ENCODE measurements at places on chromosomes 11 and 22. TPM values are rescaled to one million over a fixed set of nuclear protein-coding genes. Genes with fewer than 3 reads are reported as not detected.

OR10D3 gene
- total RNA-seq: not detected

C11orf21 gene
- 4.9 TPM for total RNA-seq

CRYBB3 gene
- not detected for total RNA-seq

BACE1 gene
- total RNA-seq: 24.5 TPM

WNT11 gene
- total RNA-seq: 2.2 TPM

LRRC56 gene
- total RNA-seq: 7.7 TPM

PARVG gene
- 20.9 TPM for total RNA-seq

MOGAT2 gene
- not detected for total RNA-seq

DNA sequence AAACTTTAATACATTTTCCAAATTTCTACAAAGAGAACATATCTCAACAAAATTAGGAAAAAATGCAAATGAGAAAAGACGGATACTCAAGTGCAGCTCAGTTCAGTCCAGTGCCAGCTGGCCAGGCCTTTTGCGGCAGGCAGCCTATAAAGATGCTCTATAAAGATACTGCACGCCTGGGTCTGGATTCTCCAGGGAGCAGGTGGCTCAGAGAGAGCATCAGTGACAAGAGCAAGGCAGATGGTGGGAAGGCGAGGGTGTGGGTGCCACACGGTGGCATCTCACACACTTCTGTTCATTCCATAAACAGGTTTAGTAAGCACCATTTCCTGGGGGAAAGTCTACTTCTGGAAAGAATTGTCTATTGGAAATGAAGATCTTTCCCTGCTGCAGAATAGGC is 18.1 kb upstream of the SCN3B start:
- H3K27me3 ChIP-seq: no peaks in the 10 kb centered on the region
- H3K36me3 ChIP-seq: no peaks in the 10 kb centered on the region
- H3K4me3 ChIP-seq: no peak overlapping the region
- no peaks in the 10 kb centered on the region for H3K4me1 ChIP-seq
- DNase-seq: no peak

DNA sequence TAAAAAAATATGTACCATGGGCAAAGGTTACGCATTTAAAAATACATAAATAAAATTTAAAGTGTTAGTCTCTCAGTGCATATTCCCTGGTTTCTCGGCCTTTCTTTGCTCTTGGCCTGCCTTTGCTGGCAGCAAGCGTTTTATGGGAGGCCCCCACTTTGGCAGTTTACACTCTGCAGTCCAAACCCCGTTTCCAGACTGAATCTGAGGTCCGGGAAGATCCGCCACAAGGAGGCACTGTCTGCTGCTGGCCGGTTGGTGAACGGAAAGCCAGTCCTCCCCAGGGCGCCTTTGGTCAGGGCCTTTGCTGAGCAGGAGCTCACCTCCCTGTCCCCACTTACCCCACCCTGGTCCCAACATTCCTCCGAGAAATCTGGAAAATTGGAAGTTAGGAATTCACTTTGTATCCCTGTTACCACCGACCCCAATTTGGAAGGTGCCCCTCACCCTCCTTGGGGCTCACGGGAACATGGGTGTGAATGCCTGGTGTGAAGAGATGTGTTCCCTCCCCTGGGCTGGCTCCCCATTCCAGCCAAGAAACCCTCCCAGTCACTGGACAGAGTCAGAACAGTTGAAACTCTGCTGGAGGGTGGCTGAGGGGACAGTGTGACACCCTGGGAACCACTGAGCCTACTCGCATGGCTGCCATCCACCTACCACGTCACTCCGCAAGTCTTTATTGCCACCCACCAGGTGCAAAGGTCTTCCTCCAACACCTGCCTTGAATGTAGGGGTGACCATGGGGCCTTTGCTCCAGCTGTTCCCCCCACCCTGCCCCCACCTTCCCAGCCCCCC is 9.4 kb upstream of the SF1 start:
- H3K4me1 ChIP-seq: no peaks in the 10 kb centered on the region
- H3K36me3 ChIP-seq: no peaks in the 10 kb centered on the region
- no peak overlapping the region for H3K27ac ChIP-seq
- no peak overlapping the region for H3K4me3 ChIP-seq
- H3K27me3 ChIP-seq: no peaks in the 10 kb centered on the region

DNA sequence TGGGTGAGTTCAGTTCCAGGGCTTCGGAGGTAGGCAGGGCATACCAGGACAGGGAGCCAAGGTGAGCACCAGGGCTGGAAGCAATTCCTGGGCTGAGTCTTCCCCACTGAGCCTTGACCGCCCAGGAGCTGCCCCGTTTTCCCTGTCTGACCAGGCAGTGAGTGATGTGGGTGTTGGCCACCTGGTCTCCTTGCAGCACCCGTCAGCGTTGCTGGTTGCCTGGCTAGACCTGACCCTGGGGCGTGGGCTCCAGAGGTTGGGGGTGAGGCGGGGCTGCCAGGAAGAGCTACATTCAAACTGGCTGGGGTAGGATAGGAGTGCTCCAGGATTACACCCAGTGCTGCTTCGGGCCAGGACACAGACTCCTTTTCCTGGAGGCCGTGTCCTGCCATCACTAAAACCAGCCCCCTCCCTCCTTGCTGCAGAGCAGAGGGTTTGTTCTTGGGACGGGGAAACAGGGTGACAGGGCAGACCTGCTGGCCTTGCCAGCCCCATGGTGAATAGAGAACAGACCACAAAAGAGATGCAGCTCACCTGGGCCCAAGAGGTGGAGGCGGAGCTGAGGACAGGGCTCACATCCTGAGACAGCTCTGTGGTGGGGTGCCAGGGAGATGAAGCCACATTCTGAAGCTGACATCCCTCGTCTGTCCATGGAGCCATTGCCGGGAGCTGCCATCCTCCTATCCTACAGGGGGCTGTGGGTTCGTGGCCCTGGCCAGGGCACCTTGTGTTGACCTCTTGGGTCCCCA is 14.2 kb downstream of the INCENP start:
- DNase-seq: no peak
- no peaks in the 10 kb centered on the region for H3K27me3 ChIP-seq
- no peaks in the 10 kb centered on the region for H3K4me1 ChIP-seq
- no peak overlapping the region for H3K4me3 ChIP-seq
- no peak overlapping the region for H3K27ac ChIP-seq

DNA sequence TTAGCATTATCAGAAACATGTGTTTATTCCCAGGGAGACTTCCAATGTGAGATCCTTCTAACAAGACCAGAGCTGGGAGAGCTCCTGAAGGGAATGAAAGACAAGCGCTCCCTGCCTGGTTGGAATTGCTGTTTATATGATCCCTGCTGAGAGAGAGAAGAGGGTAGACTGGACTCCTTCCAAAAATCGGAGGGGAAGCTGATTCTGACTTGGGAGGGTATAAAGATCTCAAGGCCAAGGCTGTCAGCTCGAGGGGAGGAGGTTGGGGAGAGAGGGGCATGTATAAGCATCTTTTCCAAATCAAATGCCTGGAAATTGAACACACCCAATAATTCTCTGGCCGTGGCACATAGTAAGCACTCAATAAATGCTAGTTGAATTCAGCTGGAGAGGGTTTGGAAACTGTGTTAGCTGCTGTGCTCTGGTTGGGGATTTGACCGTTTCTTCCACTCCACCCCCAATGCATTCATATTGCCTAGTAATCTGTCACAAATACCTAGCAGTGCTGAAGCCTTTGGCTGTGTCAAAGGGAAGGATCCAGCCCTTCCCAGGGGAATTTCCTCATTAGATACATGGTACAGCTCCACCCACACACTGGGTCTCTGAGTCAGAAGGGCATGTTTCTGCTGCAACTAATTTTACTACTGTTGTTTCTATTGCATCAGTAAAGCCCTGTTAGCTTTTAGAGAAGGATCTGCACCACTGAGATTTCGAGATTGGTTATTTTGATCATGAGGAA is 61.5 kb downstream of the CACNG2 start:
- no peaks in the 10 kb centered on the region for H3K27me3 ChIP-seq
- H3K27ac ChIP-seq: no peak overlapping the region
- H3K4me1 ChIP-seq: no peaks in the 10 kb centered on the region
- no peaks in the 10 kb centered on the region for H3K36me3 ChIP-seq
- DNase-seq: no peak

GRCh38 chr11:15944460-15944859 is 411.9 kb downstream of the SOX6 start:
- no peaks in the 10 kb centered on the region for H3K27me3 ChIP-seq
- no peak overlapping the region for H3K4me3 ChIP-seq
- no peak overlapping the region for H3K27ac ChIP-seq
- DNase-seq: no peak
- no peaks in the 10 kb centered on the region for H3K36me3 ChIP-seq

GRCh38 chr11:80388536-80388935 is 947.7 kb upstream of the TENM4 start:
- no peaks in the 10 kb centered on the region for H3K27me3 ChIP-seq
- H3K4me1 ChIP-seq: no peaks in the 10 kb centered on the region
- no peak for DNase-seq
- no peaks in the 10 kb centered on the region for H3K36me3 ChIP-seq
- H3K4me3 ChIP-seq: no peak overlapping the region

GRCh38 chr22:26725012-26725676 is 67.8 kb downstream of the MIAT start:
- H3K4me1 ChIP-seq: no peaks in the 10 kb centered on the region
- H3K4me3 ChIP-seq: no peak overlapping the region
- DNase-seq: no peak
- no peak overlapping the region for H3K27ac ChIP-seq
- no peaks in the 10 kb centered on the region for H3K27me3 ChIP-seq
- H3K36me3 ChIP-seq: peaks cover 10% of the 10 kb centered on the region

DNA sequence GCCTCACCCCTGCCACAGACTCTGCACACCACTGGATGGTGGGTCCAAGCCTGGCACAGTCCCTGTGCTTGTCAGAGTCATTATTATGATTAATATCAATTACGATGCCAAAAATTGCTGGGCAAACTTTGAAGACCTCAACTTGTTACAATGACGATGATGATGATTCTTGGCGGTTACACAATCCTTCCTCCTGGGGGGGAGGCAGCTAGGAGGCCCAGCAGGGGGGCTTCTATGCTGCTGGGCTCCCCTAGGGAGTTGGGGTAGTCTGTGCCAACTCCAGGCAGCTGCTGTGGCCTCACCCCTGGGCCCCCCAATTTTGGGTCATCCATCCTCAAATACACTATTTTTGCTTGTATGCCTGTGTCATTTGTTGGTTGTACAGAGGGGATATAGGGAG is 12.0 kb downstream of the SLC35E4 start:
- no peak for DNase-seq
- no peaks in the 10 kb centered on the region for H3K4me1 ChIP-seq
- H3K27ac ChIP-seq: no peak overlapping the region
- H3K36me3 ChIP-seq: no peaks in the 10 kb centered on the region

DNA sequence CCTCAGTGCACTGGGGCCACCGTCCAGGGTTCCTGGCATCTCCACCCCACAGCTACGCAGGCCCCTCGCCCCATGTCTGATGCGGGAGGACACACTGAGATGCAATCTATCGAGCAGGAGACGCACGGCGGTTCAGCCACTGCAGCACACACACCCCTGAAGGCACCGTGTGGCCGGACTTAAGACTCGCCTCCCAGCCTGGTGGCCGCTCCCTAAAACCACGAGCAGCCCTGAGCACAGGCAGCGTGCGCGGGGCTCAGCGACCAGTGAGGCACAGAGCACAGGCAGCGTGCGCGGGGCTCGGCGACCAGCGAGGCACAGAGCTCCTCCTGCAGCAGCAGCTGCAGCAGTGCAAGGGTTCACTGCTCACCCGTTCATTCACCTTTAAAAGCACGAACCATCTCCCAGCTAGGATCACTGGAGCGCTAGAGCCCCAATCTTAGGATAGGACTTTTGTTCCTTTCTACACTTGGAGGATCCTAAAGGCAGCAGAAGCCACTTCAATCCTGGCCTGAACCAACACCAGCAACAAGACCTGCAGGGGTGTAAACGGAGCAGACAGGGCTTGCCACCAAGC is 31.4 kb downstream of the TOLLIP start:
- no peaks in the 10 kb centered on the region for H3K27me3 ChIP-seq
- H3K4me1 ChIP-seq: peaks cover 2% of the 10 kb centered on the region
- H3K4me3 ChIP-seq: no peak overlapping the region
- no peak for DNase-seq
- H3K36me3 ChIP-seq: peaks cover 26% of the 10 kb centered on the region
- H3K27ac ChIP-seq: no peak overlapping the region

GRCh38 chr11:88327061-88327460 is 10.5 kb downstream of the CTSC start:
- H3K27ac ChIP-seq: no peak overlapping the region
- no peaks in the 10 kb centered on the region for H3K4me1 ChIP-seq
- no peaks in the 10 kb centered on the region for H3K27me3 ChIP-seq
- H3K36me3 ChIP-seq: peaks cover 6% of the 10 kb centered on the region
- no peak overlapping the region for H3K4me3 ChIP-seq

GRCh38 chr11:8719211-8719649 is 36.6 kb downstream of the RPL27A start:
- H3K27ac ChIP-seq: peak overlapping the region; percentile 61
- peaks cover 4% of the 10 kb centered on the region for H3K36me3 ChIP-seq
- H3K27me3 ChIP-seq: no peaks in the 10 kb centered on the region
- H3K4me1 ChIP-seq: no peaks in the 10 kb centered on the region
- H3K4me3 ChIP-seq: no peak overlapping the region
- peak; percentile 86 for DNase-seq

DNA sequence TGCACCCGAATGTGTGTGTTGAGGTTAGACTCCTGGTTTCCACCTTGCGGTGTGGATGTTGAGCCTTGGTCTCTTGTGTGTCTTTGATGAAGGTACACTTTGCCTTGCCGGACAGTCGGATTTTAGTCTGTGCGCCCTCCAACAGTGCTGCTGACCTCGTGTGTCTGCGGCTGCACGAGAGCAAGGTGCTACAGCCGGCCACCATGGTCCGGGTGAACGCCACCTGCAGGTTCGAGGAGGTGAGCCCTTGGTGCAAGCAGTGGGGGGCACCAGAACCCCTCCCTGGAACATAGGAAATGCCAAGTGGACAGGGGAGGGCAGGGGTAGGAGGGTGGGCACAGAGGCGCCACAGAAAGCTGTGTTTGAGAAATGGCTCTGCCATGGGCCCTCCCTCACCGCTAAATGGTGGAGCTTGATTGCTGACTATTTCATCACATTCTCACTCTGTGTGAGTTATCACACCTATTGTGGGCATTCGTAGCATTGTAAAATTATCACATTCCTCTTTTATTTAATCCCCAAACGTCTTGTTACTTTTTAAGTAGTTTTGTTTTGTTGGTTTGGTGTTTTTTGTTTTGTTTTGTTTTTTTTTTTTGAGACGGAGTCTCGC is 26.4 kb upstream of the PANX2 start:
- H3K4me1 ChIP-seq: no peaks in the 10 kb centered on the region
- no peaks in the 10 kb centered on the region for H3K27me3 ChIP-seq
- no peak overlapping the region for H3K4me3 ChIP-seq
- no peaks in the 10 kb centered on the region for H3K36me3 ChIP-seq

DNA sequence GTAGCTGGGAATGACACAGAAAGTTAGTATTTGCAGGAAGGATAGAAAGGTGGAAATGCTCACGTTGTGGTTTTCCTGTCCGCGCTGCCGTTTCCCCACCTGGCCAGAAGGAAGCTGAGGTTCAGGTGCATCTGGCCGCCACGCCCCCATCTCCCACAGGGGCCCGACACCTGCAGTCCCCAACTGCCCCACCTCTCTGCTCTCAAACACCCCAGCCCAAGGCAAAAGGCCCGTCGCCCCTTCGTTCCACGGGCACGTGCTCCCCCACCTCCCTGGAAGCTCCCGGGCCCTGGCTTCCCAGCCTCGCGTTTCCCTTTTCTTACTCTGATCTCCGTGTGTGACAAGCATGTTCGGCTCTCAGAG is 985.1 kb downstream of the BRD1 start:
- no peak overlapping the region for H3K4me3 ChIP-seq
- H3K4me1 ChIP-seq: no peaks in the 10 kb centered on the region
- no peak overlapping the region for H3K27ac ChIP-seq
- H3K27me3 ChIP-seq: no peaks in the 10 kb centered on the region
- H3K36me3 ChIP-seq: no peaks in the 10 kb centered on the region
